ENCODE measurements at places on chromosomes 13 and 19.

- no peak for DNase-seq
These were observed 53.0 kb downstream of the NLRP12 start for GRCh38 chr19:53771144-53771543.

- DNase-seq = no peak
These were observed 257.0 kb downstream of the LHFPL6 start for GRCh38 chr13:39345982-39346381.

DNA sequence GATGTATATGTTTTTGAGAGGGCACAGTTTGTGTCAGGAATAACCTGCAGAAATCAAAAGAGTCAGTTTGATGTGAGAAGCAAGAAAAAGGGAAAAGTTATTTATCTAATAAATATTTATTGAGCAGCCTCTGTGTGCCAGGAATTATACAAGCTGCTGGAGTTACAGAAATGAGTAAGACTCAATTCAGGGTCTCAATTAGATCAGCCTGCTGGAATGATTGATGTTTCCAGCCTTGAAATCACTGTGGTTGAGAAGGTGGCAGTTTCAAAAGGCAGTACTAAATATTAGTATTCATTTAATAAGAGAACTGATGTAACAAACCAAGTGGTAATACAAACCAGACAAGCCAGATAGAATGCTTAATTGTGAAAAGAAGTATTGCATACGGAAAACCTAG is 782.4 kb upstream of the GPC6 start:
- DNase-seq = no peak

DNA sequence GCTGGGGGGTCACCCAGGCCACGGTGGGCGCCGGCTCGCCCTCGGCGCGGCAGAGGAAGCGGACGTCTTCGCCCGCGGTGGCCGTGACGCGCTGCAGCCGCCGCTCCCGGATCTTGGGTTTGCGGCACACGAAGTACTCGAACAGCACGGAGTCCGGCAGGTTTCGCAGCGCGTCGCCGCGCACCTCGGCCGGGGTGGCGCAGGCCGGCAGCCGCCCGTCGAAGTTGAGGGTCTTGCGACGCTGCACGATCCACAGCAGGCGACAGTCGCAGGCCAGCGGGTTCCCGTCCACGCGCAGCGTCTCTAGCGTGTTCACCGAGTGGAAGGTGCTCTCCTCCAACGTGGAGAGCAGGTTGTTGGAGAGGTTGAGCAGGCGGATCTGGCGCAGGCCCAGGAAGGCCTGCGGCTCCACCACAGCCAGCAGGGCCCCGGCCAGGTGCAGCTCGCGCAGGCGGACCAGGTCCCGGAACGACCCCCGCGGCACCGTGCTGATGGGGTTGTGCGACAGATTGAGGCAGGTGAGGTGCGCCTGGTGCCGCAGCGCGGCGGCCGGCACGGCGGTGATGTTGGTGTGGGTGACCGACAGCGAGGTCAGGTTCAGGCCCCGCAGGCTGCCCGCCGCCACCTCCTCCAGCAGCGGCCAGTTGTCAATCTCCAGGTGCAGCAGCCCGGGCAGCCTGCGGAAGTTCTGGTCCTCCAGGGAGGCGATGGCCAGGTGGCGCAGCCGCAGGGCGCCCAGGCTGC is 8.6 kb upstream of the PEAK3 start:
- DNase-seq = no peak

- no peak for DNase-seq
These were observed 3.8 kb downstream of the DBP start for GRCh38 chr19:48633148-48634035.

DNA sequence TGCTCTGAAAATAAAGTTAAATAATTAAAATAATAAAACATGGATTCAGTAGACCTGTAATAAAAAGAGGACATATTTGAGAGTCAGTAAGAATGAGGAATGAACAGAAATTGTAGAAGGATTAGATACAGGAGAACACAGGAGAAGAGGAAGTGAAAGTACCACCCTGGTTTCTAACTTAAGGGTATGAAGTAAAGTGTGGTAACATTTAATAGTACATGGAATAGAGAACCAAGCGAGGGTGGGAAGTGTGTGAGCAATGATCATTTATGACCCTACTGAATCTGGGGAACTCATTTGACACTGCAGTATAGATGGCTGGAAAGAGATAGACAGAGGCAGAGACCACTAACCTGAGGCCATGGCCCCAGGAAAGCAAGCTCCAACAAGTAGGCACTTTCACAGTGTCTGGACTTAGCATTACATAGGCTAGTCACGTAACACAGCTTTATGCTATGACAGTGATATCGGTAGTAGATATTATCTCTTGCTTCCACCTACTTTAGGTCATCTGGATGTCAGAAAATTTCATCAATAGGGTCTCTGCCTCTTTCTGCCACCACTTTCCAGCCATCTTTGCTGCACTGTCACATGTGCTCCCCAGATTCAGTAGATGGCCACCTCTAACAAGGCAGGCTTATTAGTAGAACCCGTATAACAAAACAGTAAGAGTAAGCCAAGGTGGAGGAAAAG is 633.9 kb upstream of the MIR17HG start:
- DNase-seq = no peak

GRCh38 chr19:2039959-2040646 is 10.9 kb downstream of the MKNK2 start:
- DNase-seq = no peak

- DNase-seq = no peak
These were observed 35.9 kb downstream of the OXGR1 start for GRCh38 chr13:96958286-96958891.

DNA sequence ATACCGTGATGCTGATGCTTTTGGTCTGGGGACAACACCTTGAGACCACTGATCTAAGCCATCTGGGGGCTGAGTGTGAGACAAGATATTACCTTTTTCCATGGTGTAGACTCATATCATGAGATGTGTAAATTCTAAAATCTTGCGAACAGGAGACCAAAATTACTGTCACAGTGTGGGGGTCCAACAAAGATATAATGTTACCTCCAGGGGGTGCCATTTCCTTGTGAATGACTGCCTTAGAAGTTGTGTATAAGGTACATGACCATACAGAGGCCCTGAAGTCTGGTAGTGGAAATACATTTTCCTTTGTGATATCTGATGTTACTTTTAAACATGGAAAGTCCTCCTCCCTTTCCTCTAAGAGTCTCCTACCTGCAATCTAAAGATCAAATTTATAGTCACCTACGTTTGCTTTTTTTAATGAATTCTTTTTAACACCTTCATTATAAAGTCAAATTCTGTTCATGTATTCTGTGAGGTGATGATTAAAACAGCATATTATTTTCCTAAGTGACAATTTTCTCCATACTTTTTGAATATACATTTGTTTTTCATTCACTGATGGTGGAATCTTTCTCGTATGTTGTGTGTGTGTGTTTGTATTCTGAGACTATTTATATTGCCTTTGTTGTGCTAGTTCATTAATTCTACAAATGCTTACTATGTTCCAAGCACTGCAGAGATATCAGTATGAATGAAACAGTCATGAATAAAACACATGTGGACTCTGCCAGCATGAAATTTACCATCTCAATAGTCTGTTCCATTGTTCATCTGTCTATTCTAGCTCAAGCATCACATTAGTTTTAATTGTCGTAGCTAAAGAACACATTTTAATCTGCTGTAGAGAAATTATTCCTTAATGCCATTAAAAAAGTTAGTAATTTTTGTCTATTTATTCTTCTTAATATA is 113.7 kb downstream of the RFC3 start:
- DNase-seq = peak; percentile 0

GRCh38 chr13:80348314-80348713 is 7.4 kb upstream of the SPRY2 start:
- DNase-seq = no peak

DNA sequence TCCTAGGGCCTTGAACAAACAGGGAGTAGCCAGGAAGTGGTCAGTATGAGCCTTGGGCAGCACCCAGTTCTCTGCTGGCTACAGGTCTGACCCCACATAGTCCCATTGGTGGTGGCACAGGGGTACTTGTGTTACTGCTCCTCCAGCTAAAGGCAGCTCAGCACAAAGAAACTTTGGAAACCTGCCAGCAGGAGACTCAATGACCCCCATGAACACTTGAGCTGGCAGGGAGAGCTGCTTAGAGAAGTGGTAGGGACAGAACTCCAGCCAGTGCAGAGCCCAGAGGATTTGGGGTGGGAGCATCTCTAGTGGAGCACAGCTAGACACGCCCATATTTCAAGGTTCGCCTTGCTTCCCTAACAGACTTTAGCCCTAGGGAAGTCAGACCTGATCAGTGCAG is 10.4 kb upstream of the ZNF586 start:
- DNase-seq = no peak

DNA sequence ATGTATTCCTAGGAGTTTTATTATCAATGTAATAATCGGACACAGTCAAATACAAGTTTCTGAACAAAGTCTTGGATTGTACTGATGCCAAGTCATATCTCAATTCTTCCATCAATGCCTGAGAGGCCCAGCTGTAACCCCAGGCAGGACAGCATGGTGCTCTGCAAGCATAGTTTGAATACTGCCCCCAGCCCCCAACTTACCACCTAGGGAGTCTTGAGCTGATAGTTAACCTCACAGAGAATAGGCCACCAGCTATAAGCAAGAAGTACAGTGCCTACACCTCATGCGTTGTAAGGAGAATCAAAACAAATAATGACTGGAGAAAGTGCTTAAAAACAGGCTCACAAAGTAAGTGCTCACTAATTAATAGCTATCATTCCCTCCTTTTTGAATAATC is 2.7 kb downstream of the PROSER1 start:
- no peak for DNase-seq

- DNase-seq = no peak
These were observed 77.6 kb downstream of the LRCH1 start for GRCh38 chr13:46630431-46631178.

- no peak for DNase-seq
These were observed 24.4 kb upstream of the TNFSF11 start for GRCh38 chr13:42549552-42549936.

DNA sequence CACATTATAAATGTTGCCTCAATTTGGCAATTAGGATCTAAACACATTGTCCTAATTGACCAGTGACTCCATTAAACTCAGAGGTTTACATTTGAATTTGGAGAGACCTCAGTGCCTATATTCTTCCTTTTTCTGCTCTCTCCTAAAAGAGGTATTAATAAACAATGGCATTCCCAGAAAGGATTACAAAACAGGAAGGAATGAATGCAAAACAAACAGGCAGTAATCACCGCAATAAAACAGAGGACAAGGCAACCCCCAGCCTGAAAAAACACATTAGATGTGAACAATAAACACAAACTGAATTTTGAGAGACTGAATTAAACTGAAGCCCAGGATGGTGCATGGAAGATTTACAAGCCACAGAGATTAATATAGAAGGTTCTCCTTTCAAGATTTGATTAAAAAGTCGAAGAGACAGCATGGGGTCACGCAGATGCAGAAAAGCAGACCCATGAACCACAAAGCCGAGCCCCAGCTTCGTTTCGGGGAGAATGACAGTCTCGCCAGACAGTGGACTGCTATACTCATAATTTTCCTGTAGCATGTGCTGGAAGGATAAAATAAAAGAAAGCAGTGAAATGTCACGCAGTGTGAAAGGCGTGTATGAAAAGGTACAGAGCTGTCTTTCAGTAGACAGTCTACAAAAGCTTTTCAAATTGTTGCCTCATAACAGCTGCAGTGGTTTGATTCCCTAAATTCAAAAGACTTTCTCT is 503.0 kb downstream of the LIG4 start:
- DNase-seq = no peak

DNA sequence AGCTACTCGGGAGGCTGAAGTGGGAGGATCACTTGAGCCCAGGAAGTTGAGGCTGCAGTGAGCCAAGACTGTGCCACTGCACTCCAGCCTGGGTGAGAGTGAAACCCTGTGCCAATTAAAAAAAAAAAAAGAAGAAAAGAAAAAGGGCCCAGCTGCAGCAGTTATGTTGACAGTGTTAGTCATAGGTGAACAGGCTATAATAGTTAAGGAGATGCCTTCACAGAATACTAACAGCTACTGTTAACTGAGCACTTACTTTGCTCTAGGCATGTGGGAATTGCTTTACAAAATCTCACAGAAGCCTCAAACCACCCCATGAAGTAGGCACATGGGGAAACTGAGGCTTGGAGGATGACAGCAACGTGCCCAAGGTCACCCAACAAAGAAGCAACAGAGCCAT is 3.9 kb downstream of the FBXO17 start:
- no peak for DNase-seq

DNA sequence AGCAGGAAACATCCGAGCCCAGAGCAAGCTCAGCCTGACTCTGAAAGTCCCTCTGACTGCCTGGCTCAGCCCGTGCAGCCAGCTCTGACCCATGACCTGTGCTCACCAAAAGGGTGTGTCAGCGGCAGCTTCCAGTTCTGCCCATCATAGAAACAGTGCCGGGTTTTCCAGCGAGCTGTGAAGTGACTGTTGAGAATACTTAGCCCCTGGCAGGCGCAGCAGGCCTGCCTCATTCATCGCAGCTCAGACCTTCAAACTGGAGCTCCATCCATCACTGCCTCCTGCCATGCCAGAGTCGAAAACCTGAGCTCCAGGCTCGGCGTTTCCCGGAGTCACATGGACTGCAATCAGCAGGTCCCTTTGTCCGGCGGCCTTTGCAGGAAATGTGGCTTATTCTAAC is 16.3 kb upstream of the GSX1 start:
- DNase-seq = no peak

GRCh38 chr13:73248711-73249580 is 190.1 kb downstream of the KLF5 start:
- DNase-seq = no peak

GRCh38 chr13:31038834-31039552 is 106.5 kb downstream of the TEX26 start:
- peak; percentile 49 for DNase-seq

DNA sequence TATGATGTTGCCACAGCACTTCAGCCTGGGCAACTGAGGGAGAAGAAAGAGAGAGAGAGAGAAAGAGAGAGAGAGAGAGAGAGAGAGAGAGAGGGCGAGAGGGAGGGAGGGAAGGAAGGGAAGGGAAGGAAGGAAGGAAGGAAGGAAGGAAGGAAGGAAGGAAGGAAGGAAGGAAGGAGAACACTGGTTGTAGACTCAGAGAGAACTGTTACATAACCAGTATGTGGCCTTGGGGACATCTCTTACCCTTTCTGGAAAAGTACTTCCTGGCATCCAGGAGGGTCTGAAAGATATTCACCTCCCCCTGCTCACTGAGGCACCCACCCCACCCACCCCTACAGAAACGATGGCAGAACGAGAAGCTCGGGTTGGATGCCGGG is 2.7 kb upstream of the ARHGEF1 start:
- DNase-seq = no peak

GRCh38 chr19:50516456-50516855 is 2.7 kb upstream of the ASPDH start:
- DNase-seq = no peak

- DNase-seq = no peak
These were observed 1261.8 kb downstream of the SLITRK5 start for GRCh38 chr13:88932950-88933349.

DNA sequence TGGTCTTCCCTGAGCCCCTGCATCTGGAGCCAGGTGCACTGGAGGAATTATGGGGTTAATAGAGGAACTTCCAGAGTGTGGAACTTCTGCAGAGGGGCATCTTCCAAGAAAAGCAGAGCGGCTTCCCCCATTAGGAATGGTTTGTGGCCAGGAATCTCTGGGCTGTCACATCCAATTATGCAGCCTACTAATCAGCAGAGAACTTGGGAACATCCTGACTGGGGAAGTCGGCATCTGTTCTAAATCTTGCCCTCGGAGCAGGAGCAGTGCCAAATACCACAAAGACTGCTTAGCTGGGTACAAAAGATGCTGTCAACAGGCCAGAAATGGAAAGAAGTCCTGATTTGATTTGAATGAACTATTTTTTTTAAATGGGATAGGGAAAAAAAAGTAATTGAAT is 435.1 kb downstream of the ZNF536 start:
- DNase-seq = no peak
